ENCODE measurements at places on chromosomes 5 and 9.

- DNase-seq = no peak
Observed at GRCh38 chr5:145848854-145849253, 13.7 kb upstream of the PRELID2 start.

- no peak for DNase-seq
Observed at GRCh38 chr5:34552686-34553085, 103.4 kb upstream of the RAI14 start.

GRCh38 chr9:99732715-99733114 lies 89.0 kb upstream of the NR4A3 start:
- DNase-seq = no peak

DNA sequence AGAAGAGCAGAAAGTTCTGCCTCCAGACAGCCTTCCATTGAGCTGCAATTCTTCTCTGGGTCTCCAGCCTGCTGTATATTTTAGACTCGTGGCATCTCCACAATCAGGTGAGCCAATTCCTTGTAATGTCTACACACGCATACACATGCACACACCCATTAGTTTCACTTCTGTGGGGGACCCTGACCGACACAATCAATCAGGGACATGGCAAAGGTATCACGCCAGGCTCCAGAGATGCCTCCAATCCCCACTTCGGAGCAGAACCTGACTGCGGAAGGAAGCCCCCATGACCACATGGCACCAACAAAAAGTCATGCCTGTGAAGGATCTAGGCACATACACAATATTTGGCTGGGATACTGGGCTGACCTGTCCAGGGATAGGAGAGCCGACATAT lies 21.4 kb downstream of the SEMA4D start:
- no peak for DNase-seq

- DNase-seq = no peak
Observed at GRCh38 chr9:112542593-112543292, 56.1 kb downstream of the KIAA1958 start.

DNA sequence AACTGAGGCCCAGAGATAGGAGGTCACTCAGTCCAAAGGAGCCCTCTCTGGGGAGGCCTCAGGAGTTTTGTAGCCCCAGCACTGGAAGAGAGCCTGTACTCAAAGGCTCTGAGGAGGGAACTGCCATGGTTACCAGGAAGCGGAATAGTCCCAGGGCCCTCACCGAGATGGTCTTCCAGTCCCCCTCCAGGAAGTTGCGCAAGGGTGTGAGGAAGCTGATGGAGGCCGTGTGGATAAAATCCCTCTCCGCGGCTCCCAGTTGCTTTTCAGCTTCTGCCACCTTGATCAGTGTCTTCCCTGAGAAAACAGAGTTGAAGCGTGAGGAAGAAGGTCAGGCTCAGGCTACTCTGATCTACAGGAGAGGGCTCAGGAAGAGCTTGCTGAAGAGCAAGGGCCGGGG lies 13.5 kb downstream of the SH3GLB2 start:
- no peak for DNase-seq

- no peak for DNase-seq
Observed at GRCh38 chr9:96163161-96163560, 138.8 kb downstream of the HSD17B3 start.

GRCh38 chr9:130948266-130948665 lies 9.2 kb upstream of the FIBCD1 start:
- no peak for DNase-seq

- DNase-seq = no peak
Observed at GRCh38 chr9:121354141-121354540, 15.9 kb downstream of the STOM start.

DNA sequence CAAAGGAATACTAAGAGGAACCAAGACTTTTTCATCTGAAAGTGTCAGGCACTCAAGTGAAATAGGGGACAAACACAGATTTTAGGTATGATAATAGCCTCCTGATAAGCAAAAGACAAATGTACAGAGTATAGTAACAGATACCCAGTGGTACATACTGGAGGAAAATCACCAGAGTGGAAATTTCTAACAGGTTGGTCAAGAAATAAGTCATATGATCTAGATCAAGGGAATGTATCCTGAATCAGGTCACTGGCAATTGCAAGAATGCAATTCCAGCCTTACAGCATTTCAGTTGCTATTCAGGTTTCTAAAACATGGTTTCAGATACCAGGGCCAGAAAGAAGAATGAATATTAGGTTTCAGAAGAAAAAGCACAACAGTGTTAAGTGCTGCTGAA lies 82.2 kb upstream of the SLCO6A1 start:
- DNase-seq = no peak

DNA sequence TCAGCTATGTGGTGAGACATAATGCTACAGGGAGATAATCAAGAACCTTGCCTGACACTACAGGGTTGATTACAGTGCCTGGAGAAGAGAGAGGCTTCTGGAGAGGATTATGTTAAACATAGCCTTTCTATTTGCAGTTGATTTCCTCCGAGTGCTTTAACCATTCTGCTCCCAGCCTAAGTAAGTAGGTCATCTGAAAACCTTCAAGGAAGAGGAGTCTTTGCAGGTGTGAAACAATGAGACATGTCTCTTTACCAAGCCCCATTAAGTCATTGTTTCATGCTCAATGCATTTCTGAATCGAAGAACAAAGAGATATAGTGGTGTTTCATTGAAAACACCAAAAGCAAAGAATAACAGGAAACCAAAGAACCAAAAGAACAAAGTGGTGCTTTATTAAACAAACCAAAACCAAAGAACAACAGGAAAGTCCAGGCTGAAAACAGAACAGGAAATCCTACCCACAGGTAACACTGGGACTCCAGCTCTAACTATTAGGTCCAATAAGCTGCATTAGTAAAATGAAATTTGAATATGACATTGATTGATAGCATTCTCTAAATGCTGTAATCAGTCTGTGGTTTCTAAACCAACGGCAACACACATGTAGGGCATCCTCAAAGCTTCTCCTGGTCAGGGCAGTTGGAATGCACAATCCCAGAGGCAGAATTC lies 113.3 kb upstream of the SPATA31D4 start:
- DNase-seq = no peak

DNA sequence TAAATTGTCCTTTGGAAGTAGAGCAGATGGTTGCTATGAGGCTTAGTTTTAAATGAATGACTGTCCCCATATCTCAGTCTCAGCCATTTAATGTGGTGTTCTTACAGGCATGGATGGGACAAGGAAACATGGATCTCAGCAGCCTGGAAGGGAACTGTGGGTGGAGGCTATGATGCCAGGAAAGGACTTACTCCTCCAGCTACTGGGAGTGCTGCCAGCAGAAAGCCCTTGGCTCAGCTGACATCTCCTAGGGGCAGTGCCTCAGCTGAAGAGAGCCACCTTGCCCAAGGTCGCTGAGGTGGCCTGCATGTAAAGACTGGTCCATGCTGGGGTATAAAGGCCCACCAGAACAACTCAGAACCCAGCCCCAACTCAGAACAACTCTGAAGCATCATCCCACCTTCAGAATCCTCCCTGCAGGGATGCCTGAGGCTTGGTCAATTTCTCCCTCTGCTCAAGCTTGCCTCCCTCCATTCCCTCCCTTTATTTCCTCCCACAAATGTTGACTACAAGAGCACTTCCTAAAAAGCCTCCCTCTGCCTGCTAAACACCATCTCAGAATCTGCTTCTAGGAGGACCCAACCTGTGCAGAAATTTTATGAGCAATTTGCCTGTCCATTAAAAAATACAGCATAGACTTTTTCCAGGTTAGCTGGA lies 1.8 kb upstream of the PDE8B start:
- DNase-seq = no peak

DNA sequence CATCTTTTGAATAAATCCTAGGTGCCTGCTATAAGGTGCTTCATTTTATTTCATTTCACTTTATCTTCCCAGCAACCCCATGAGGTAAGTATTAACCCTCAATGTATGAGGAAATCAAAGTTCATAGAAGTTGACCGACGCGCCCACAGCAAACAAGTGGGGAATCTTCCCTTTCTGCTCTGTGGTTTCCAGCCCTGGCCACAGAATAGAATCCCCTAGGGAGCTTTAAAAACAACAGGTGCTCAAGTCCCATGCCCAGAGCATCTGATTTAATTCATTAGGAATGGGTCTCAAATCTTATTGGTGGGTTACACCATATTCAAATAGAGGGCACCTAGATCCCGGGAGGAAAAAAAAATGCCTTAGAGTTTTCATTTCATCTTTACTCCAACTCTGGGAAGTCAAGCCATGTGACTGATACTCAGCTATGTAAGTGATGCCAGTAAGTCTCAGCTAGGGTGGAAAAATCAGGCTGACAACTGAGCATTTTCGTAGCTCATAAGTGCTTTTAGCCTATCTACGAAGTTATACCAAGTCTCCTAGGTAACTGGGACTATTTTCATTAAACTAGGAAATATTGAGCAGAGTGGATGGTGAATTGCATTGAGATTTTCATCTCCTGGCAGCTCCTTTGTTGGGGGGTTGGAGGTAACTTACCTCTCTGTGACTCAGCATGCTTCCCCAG lies 353.4 kb upstream of the SLC30A5 start:
- no peak for DNase-seq

- no peak for DNase-seq
Observed at GRCh38 chr5:135953850-135954249, 933 bp downstream of the LECT2 start.

GRCh38 chr5:150481972-150482406 lies 25.9 kb upstream of the NDST1 start:
- DNase-seq = no peak

GRCh38 chr9:109171926-109172325 lies 4.9 kb upstream of the FRRS1L start:
- DNase-seq = no peak

DNA sequence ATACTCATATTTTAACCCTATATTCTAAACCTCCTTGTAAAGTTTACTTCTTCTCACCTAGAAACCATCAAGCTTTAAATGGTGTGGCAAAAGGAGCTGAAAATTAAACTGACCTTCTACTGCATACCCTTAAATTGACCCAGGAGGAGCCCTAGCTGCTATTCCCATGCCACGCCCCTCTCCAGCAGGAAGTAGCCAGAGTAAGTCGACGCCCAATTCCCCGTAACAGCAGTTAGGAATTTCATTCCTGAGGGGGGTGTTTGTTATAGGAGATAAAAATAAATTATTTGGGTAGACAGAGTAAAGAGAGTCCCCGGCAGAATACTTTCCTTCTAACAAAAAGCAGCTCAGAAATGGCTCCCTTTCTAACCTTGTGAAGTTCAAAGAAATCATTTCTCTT lies 111.8 kb upstream of the FAM174A start:
- DNase-seq = no peak

GRCh38 chr9:133437753-133438531 lies 15.8 kb downstream of the ADAMTS13 start:
- DNase-seq = no peak

GRCh38 chr9:7105095-7105494 lies 347.3 kb downstream of the KDM4C start:
- no peak for DNase-seq

DNA sequence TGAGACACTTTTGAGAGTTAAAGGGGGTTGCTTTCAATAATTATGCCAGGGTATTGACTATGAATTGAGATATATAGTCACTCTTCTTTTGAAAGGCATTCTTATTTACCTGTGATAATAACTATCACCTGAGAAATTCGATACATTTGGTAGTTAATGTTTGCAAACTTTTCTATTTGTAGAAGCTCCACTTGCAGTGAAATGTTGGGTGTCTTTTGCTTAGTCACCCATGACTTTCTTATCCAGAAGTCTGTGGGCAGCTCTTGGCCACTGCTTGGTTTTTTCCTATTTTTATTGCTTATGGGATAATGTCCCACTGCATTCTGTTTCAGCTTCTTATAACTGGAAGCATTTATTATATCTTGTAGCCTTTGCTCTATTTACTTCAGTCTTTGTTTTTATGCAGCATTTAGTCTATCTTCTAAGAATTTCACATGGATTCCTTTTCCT lies 3.9 kb downstream of the MACIR start:
- DNase-seq = no peak

- DNase-seq = no peak
Observed at GRCh38 chr5:147445917-147446316, 64.0 kb downstream of the DPYSL3 start.

DNA sequence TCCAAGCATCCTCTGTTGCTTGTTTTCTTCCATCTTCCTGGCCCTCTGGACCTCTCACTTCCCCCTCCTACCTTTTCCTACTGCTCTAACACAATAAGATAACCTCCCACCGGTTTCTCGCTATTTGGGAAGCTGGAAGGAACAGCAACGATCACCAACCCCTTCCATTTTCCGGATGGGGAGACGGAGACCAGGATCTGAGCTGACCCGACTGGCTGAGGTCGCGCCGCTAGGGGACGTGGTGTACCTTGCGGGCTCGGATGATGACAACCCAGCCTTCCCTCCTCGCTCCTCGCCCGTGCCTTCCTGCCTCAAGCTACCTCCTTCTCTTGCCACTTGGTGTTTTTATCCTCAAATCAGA lies 1.9 kb downstream of the LPAR1 start:
- no peak for DNase-seq

DNA sequence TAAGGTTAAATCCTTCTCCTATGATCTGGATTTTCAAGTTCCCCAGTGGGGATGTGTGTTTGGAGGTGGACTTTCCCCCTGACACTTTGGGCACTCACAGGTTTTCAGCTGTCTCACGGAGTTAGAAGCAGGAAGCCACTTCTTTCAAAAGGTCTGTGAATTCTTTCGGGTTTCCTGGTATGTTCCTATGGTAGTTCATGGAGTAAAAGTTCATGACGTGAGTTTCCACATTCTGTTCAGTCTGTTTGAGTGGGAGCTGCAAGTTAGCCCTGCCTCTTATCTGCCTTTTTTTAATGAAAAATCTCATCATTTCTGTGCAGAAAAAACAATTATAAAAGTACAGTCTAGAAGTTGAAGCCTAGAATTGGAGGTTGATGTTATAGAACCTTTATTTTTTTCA lies 24.9 kb upstream of the SNCAIP start:
- DNase-seq = no peak

DNA sequence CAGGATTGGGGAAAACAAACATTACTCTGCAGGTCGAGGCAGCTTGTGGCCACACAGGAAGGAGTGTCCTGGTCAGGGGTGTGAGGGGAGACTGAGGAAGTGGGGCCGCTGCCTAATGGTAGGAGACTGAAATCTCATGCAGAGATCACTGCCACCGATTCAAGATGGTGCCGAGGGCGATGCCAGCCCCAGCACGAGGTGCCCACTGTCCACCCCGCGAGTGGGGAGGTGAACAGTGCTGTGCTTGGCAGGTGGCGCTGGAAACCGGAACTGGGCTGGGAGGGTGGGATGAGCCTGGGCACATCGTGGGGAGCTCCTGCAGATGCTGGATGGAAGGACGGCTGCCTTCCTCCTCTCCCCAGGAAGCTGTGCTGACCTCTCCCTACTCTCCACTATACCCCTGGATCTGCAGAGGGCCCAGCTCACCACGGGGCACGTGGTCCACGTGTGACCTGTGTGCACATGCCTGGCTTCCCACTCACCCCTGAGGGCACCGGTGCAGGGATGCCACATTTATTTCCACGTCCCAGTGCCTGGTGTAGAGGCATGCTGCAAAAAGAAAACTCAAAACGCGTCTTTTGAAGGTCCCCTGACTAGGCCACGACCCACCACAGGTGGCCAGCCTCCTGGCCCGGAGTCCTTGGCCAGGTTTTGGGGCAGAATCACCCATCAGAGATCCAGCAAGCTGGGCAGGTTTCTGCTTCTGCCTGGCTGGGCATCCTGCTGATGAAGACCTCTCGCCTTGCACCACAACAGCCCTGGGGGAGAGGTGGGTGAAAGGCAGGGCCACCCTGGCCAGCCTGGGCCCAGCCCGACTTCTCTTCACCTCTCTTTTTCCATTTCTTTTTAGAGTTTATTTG lies 71.7 kb upstream of the FCN1 start:
- DNase-seq = no peak

GRCh38 chr5:95238560-95239325 lies 46.2 kb downstream of the MCTP1 start:
- DNase-seq = no peak

GRCh38 chr5:88236866-88237642 lies 31.6 kb downstream of the TMEM161B start:
- no peak for DNase-seq
